ENCODE measurements at places on chromosomes 6 and 20.

- no peak for DNase-seq
Measured at GRCh38 chr6:154157082-154157481, 118.0 kb downstream of the OPRM1 start.

GRCh38 chr6:141261672-141262060 lies 871.1 kb upstream of the GJE1 start:
- DNase-seq, result no peak

DNA sequence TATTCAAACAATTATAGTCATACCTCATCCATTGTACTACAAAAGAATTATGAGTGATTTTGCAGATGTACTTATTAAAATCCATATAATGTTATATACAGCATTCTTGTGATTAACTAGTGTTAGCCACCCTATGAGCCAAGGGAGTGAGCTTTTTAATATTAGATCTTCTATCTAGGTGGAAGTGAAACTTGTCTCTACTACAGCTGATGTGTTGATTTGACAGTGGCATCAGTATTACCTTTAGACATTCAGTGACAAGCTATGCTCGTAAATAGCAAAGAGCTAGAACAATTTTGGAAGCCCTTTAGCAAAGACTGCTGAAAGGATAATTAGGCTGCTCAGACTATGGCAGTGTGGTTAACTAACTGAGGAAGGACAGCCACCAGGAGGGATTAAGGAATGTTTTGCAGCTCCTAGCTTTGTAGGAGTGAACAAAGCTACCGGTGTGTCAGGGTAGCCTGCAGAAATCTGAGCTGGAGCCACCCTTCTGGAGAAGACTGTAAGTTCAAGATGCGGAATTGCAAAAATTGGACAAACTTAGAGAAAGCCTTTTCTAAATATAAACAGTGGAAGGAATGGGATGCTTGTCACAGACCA lies 73.7 kb downstream of the AFG1L start:
- no peak for DNase-seq

- DNase-seq, result no peak
Measured at GRCh38 chr6:53797304-53797703, 2.5 kb downstream of the LRRC1 start.

- DNase-seq, result no peak
Measured at GRCh38 chr6:11326116-11326515, 93.6 kb upstream of the NEDD9 start.

DNA sequence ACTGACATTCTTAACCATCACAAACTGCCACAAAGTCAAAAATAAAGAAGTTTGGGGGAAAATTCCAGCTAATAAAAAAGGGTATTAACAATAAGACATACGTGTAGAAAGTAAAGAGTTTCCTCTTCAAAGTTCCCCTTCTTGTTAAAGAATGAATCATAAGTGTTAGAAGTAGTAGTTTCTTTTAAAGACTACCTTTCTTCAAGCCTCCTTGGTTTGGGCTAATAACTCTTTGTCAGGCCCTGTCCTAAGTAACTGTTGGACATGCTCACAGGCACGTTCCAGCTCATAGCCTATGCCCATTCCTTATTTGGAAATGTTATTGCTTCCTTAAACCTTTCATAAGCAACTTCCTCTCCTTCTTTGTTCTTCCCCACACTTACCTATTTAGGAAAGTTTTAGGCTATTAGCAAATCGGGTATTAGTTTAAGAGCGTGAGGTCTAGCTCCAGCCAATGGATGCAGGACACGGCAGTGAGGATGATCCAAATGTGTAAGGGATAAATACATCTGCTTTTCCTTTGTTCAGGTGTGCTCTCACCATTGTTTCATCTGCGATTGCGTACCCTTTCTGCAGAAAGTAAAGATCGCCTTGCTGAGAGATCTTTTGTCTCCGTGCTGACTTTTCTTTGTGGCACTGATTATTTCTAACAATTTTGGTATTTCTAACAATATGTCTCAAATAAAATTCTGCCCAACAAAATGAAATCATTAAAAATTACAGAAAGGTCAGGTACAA lies 64.9 kb downstream of the CHD6 start:
- DNase-seq, result no peak

- DNase-seq, result no peak
Measured at GRCh38 chr6:142830116-142830710, 114.8 kb downstream of the HIVEP2 start.

- DNase-seq, result no peak
Measured at GRCh38 chr6:119142637-119143036, 64.2 kb upstream of the FAM184A start.

- DNase-seq, result no peak
Measured at GRCh38 chr6:91482498-91482897, 895.6 kb upstream of the MAP3K7 start.

DNA sequence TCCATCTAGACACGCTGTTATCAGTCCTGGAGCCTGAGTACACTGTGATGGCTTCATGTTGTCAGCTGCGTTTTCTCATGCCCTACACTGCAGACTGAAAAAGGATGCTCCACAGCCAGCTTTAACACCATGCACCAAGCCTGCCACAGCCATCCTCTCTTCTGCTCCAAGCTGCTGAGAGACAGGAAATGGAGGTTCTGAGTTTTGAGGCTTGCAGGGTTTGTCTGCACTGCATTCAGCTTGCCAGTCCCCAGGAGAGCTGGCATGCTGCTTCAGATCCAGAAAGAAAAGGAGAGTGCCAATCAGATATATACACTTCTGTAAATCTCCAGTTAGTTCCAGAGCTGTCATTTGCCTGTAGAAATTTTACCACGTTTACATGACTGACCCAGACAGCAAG lies 550.7 kb upstream of the FLRT3 start:
- no peak for DNase-seq

GRCh38 chr6:74249658-74250057 lies 553.7 kb downstream of the CD109 start:
- no peak for DNase-seq

- DNase-seq, result no peak
Measured at GRCh38 chr6:22024973-22025467, 271.8 kb downstream of the PRL start.

GRCh38 chr6:143515061-143515760 lies 3.7 kb upstream of the FUCA2 start:
- no peak for DNase-seq

- DNase-seq, result no peak
Measured at GRCh38 chr6:152534541-152534940, 102.6 kb downstream of the SYNE1 start.

DNA sequence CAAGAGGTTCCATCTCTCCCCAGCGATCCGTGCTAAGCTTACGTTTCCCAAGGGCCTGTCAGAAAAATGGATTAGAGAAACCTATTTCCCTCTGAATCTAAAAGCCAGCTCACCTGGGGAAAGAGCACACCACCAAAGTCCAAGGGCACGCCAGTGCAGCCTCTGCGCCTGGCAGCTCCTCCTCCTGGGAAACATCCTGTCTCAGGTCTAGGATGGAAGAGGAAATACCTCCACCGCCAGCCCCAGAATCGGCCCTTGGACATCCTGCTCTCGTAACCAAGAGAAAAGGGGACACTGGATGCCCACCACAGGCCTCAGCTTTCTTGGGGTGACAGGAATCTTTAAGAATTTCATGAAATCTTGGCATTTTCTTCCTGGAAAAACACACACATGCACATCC lies 18.7 kb downstream of the RAMACL start:
- DNase-seq, result no peak

GRCh38 chr6:90000864-90001731 lies 106.8 kb downstream of the GJA10 start:
- no peak for DNase-seq

- DNase-seq, result no peak
Measured at GRCh38 chr6:145278163-145278807, 457.0 kb downstream of the EPM2A start.

DNA sequence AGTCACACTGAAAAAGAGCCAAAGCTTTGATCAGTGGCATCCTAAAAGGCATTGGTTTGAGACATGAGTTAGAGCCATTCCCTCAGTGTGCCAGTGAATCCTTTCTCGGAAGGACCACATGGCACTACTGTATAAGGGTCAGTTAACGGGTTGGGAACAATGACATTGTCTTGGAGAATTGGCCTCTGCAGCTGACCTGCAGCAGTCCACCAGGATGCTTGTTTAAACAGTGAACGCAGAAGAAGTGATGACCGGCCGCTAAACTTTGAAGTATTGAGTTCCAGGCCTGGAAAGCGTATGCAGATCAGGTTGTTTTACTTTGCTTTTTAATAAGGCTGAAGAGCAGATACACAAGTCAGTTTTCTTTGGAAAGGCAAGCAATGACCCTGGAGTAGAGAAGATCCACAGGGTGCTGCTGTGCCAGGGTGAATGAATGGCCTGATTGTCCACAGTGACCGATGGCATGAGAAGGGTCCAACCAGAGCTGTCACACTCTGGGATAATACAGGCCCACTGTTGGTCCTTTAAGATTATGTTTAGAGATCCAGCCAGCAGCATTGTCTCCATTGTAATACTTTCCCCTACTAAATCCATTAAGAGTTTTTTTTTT lies 57.8 kb downstream of the GMPR start:
- no peak for DNase-seq

DNA sequence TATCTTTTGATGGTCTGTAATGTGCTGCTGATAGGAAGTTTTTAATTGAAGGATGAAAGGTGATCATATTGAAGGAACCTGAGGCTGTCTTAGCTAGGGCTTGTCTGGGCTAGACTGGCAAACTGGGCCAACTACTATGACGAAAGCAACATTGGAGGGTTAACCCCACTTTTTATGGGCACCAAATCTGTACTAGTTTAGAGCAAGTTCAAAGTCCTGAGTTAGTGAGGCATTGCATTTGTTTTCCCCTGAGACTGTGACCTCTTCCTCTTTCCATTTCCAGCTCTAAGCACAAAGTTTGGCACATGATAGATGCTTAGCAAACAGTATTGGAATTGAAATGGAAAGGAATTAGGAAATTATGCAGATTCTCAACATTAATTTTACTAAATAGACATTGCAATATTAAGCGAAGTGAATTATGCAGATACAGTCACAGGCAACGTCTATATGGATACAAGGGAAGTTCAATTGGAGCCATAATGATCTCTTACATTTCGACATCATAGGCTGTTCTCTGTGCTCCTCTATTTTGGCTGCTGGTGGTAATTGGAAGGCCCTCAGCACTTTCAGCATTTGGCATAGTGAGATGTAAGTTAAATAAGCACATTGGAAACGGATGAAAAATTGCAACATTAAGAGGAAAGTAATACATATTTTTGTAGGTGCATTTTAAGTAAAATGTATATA lies 22.2 kb downstream of the CEP57L1 start:
- peak; percentile 13 for DNase-seq

GRCh38 chr6:105994118-105994590 lies 92.0 kb upstream of the PRDM1 start:
- DNase-seq, result no peak

- no peak for DNase-seq
Measured at GRCh38 chr20:46230801-46231282, 77.5 kb downstream of the CDH22 start.

DNA sequence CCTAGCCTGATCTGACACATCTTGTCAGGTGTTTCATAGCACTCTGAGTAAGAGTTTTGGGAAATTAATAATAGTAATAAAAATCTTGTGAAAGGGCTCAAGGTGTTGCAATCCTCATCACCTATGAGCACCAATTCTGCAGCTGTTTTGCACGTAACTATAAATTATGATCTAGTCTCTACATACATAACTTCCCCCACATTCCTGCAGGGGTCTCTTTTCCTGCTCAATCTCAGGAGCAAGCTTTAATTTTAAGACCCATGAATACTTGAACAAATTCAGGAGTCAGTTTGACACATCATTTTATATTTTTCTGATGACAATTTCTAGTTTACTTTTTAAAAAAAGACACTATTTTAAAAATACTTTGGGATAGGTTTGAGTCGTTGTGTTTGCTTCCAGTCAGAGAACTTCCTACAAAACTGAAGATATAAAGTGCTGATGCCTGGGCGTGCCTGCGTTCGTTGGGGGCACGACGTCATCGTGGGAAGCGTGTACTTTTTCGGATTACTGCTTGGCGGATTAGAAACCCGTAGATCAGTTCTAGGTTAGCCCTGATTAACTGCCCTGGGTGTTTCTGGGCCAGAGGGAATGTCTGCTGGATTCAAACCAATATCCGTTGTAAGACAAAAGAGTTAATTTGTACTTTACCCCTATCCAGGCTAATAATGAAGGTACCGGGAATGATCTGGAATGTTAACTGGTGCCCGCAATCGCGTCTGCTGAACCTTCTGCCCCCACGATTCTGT lies 1.0 kb upstream of the E2F3 start:
- DNase-seq, result no peak

DNA sequence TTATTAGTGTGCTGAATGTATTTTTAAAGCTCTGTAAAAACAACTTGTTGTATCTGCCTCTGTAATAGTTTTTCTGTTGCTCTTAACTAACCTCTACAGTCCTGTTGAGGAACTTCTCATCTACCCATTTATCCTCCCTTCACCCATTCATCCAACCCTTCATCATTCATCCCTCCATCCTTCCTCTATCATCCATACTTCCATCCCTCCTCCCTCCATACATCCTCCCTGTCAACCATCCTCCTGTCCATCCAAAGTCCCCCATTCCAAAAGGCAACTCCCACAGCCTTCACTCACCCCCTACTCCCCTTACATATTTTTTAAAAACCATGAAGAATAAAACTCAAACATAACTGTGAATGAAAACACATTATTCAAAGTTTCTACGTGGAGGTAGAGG lies 40.7 kb upstream of the SPDEF start:
- DNase-seq, result no peak

DNA sequence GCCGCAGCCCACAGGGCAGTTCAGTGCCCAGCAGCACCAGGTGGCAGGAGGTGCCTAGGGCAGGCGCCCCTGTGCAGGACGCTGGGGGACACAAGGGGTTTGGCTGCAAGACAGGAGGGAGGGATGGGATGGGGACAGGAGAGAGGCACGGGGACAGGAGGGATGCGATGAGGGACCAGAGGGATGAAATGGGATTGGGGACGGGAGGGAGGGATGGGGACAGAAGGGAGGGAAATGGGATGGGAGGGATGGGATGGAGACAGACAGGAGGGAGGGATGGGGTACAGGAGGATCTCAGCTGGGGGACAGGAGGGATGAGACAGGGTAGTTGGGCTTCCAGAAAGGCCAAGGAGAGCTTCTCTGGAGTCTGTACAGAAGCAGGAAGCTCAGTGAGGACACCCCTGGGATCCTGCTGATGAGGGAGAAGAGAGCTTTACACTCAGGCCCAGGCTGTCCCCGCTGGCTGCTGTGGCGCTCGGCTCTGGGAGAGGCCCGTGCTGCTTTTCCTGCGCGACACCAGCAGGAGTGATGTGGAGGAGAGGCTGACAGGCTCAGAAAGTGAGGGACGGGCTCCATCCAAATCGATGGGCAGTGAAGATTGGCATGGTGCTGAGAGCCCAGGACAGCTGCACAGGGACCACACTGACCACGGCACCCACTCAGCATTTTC lies 400.8 kb downstream of the SMOC2 start:
- no peak for DNase-seq
